ENCODE measurements at places on chromosomes 16 and 17.

- DNase-seq = peak; percentile 61
These were observed 19.6 kb upstream of the TNFRSF13B start for GRCh38 chr17:16991349-16992009.

DNA sequence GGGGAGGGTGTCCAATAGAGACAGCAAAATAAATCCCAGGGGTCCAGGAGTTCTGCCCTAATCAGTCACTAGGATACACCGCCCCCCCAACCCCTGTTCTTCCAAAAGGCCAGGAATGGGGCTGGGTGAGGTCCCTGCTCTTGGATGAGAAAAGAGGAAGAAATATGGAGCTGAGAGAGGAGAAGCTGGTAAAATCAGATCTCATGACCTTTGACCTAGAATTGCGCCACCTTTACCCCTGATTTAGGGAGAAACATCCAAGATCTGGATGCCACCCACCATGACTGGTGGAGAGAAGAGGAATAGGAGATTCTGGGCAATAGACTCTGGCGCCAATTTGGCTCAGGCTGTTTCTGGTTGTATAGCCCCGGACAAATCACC, 707 bp upstream of the CACNB1 start:
- no peak for DNase-seq

- peak; percentile 86 for DNase-seq
These were observed 73.5 kb downstream of the CYTH1 start for GRCh38 chr17:78708510-78708973.

GRCh38 chr16:67909056-67909742, 16.1 kb downstream of the PSKH1 start:
- no peak for DNase-seq

DNA sequence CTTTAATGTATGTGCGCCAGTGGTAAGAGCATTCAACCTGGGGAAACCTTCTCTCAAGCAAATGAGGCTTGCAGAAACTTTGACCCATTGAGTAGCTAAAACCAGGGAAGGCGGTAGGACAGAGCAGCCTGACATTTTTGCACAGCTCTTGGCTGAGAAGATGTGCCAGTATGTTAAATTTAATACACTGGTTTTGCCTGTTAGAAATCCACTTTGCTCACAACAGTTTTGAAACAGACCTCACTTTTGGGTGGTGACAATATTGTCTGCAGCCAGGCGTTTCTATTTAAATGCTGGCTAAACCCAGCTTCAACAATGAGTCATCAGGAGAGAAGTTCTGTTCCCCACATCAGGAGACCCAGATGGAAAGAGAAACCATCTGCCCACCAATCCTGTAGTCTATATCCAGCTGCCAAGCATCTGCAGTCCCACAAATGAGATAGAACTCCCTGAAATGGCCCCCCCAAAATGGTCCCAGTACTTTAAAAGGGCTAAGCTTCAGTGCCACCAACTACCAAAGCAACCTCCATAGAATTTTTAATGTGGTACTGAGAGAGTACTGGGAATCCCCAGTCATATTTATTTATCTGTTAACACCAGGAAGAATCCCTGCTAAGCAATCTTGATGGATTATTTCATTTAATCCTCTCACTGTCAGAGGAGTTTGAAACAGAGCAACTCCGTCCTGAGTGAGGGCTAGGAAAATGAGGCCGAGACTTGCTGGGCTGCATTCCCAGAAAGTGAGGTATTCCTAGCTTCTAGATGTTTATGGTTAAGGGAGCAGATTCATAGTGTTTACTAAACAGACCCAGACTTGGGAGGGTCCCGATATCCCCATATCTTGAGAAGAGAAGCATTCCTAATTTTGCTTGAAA, 29.0 kb upstream of the CLEC3A start:
- no peak for DNase-seq

- peak; percentile 34 for DNase-seq
These were observed 13.1 kb downstream of the CCR7 start for GRCh38 chr17:40551879-40552768.

DNA sequence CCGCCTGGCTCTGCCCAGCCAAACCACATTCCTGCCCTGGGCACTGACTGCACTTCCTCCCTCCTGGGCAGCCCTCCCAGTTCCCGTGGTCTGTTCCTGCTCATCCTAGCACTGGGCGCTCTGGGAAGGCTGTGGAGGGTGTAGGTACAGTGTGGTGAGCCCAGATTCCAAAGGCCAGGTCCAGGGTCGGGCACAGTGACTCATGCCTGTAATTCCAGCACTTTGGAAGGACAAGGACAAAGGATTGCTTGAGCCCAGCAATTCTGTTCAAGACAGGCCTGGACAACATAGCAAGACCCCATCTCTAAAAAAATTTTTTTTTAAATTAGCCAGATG, 30.6 kb downstream of the C16orf74 start:
- DNase-seq = no peak

DNA sequence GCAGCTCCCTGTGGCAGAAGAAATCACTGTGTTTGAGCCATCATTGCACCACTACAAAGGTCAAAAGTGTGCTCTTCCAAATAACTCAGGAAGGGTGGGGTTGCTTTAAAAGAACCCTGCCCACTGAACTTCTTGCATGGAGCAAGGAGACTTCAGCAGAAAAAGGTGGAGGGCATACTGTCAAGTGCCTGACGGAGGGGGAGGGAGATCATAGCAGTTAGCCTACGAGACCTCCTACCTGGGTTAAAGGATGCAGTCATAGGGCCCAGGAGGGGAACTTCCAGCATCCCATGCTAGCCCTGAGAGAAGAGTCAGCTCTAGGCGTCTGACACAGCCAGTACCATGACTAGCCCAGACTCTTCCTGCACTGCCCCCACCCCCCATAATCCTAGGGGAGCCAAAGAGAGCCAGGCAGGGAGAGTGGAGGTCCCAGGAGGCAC, 45.3 kb upstream of the MSI2 start:
- DNase-seq = no peak

- DNase-seq = no peak
These were observed 759 bp downstream of the UBE2O start for GRCh38 chr17:76452127-76452659.

GRCh38 chr17:20094777-20095176, 85.6 kb downstream of the SPECC1 start:
- no peak for DNase-seq

- no peak for DNase-seq
These were observed 11.0 kb downstream of the CYB561 start for GRCh38 chr17:63434951-63435571.

GRCh38 chr17:75065562-75066151, 18.6 kb downstream of the KCTD2 start:
- DNase-seq = no peak

DNA sequence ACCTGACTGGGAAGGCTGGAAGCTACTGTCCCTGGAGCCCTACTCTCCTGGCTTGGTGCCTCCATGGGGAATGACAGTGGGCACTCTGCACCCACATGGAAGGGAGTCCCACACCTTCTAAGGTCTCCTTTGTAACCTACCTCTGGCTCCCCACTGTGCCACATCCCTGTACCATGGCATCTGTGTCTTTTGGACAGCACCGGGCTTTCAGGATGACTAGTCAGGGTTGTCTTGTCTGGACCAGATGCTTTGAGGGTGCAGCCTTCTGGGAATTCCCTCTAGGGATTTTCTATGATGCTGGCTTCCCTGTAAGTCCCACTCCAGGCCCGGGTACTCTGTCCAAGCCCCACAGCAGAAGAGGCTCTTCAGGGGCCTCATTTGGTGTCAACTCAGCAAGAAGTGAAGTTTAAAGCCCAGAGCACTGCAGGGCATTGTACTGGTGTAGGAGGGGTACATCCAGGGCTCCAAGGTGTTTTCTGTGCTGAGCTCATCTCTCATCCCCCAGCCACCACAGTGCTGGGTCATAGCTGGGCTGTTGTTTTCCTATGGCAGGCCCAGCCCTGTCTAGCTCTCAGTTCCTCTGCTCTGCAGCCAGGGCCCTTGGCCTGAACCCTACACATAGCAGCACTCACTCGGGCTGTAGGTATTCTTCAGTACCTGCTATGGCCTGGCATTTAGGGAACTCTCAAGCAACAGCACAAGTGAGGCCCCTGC, 255.3 kb downstream of the CPPED1 start:
- DNase-seq = no peak

DNA sequence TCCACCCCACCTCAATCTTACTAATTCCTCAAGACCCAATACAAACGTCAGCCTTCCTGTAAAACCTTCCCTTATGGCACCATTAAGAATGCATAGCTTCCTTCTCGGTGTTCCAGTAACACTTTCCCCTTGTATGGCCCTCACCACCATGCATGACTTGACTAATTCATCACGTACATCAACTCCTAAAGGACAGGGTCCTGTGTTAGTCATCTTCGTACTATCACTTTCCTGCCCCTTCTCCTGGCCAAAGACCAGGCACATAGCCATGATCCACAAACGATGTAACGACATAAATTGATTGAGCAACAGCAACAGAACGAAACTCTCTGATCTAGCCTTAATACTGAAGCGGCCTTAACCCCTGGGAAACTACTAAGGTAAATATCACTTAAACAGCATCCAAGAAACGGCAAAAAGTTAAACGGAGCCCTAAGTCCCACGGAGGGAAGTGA, 612 bp downstream of the PSMD12 start:
- no peak for DNase-seq

DNA sequence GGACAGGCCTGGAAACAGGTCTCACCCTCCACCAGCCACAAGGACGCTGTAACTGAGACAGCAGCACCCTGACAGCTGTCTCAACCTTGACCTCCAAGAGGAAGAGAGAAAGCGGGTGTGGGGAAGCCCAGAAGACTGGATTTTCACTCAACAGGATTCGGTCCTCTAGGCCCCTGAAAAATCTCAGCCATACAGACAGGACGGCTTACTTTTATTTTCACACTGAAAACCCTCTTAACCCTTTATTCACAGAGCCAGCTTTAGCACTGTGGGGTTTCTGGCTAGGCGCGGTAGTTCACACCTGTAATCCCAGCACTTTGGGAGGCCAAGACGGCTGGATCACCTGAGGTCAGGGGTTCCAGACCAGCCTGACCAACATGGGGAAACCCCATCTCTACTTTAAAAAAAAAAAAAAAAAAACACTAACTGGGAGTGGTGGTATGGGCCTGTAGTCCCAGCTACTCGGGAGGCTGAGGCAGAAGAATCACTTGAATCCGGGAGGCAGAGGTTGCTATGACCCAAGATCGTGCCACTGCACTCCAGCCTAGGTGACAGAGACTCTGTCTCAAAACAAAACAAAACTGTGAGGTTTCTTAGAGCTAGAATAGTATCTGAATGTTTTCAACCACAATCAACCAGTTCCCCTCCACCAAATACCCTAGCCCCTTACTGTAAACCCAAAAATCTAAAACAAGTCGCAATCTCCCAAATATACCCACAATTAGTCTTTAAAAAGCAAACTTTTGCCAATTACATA, 5.3 kb downstream of the ANKRD11 start:
- no peak for DNase-seq

DNA sequence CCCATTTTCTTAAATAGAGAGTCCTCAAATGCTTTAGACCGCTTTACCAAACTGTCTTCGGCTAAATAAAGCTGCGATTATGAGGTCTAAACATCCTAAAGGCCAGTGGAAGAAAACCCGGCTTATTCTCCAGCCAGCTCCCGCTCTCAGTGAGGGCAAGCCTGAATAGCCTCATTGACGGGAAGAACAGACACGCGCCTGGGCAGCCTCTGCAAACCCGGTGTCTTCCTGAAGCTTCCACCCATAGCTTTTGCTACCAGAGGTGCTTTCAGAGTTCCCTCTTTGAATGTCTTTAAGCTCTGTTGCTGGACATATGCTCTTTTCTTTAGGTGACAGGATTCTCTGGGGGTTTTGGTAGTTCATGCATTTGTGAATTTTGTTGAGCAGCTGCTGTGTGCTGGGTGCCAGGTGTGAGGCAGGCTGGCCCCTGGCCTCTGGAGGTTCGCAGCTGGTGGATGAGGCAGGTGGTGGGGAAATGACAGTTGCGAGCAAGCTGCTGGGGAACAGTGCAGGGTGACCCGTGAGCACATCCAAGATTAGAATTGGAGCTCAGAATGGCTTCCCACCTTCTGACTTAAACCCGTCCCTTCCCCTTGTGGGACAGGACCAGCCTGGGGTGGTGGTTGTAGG, 44.7 kb downstream of the CRISPLD2 start:
- peak; percentile 28 for DNase-seq

DNA sequence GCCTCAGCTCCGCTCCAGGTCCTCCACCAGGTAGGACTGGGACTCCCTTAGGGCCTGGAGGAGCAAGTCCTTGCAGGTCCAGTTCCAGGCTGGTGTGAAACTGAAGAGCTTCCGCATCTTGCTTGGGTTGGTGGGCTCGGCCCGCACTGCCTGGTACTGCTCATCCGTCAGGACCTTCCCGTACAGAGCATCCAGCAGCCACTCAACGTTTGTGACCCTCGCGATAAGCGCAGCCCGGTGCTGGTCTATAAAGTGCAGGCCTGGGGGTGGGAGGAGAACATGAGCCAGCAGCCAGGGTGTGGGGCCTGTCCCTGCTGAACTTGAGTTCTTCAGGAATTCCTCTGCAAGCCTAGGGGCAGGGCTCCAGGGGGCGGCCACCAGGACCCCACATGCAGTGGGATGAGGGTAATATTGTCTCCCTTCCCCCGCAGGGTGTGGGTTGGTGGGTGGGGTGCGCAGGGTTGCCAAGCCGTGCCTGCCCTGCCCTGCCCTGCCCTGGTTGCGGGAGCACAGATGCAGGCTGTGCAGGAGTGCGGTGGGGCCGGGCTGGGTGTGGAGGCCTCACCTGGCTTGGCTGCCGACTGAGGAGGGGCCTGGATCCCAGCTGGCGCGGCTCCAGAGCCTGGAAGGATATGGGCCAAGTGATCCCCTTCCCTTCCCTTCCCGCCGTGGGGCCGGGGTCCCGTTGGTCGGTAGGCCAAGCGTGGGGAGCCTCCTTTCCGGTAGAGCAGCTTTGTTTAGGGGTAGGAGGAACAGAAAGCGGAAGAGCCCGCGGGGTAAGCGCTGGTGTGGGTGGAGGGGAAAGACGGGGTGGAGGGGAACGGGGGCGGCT, 762 bp downstream of the PYCARD start:
- DNase-seq = peak; percentile 12

GRCh38 chr17:10091046-10091445, 107.4 kb downstream of the GAS7 start:
- DNase-seq = no peak

- DNase-seq = no peak
These were observed 4.2 kb downstream of the C16orf90 start for GRCh38 chr16:3490911-3491629.

- peak; percentile 89 for DNase-seq
These were observed at the start of gene PPP4C for GRCh38 chr16:30075503-30076275. TSS of gene PPP4C (plus strand) at chr16:30075994. CDS start at chr16:30076378, 384 bp downstream.

- no peak for DNase-seq
These were observed 6.5 kb downstream of the WWP2 start for GRCh38 chr16:69768666-69769065.

DNA sequence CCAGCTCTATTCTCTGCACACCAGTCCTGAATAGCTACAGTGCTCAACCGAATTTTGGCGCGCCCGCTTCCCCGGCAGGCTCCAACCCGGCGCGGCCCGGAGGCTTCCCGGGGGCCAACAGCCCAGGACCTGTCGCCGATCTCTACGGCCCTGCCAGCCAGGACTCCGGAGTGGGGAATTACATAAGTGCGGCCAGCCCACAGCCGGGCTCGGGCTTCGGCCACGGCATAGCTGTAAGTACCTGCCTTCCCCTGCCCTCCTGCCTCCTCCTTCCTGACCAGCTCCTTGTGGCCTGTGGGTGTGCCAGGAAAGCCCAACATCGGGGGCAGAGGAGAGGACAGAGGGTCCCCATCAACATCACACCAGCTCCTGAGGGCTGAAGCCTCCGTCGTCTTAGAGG, 70.2 kb downstream of the CCDC182 start:
- DNase-seq = no peak

GRCh38 chr17:7650509-7651096, at the start of gene ATP1B2:
TSS of gene ATP1B2 (plus strand) at chr17:7650926. CDS start at chr17:7651519, 593 bp downstream.
- DNase-seq = peak; percentile 51

GRCh38 chr17:48548523-48549280, 3.8 kb upstream of the HOXB2 start:
- no peak for DNase-seq

Data from putamen (tissue), 1 donor.